ENCODE measurements at places on chromosomes 11 and 22.

DNA sequence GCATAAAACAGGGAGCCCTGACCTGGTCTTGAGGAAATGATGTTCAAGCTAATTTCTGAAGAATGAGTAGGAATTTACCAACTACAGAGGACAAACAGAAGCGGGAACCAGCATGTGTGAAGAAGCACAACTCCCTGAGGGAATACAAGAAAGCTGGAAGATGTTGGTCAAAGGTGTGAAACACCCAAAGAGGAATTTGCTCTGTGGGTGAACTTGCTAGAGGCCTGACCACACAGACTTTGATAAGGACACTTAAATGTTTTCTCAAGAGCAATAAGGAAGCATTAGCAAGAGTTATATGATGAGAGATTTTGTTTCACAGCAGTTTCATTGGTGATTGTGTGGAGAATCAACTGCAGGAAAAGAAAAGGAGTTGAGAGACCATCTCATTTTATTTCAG, 17.6 kb downstream of the SLC5A12 start:
- DNase-seq: peak; percentile 1

DNA sequence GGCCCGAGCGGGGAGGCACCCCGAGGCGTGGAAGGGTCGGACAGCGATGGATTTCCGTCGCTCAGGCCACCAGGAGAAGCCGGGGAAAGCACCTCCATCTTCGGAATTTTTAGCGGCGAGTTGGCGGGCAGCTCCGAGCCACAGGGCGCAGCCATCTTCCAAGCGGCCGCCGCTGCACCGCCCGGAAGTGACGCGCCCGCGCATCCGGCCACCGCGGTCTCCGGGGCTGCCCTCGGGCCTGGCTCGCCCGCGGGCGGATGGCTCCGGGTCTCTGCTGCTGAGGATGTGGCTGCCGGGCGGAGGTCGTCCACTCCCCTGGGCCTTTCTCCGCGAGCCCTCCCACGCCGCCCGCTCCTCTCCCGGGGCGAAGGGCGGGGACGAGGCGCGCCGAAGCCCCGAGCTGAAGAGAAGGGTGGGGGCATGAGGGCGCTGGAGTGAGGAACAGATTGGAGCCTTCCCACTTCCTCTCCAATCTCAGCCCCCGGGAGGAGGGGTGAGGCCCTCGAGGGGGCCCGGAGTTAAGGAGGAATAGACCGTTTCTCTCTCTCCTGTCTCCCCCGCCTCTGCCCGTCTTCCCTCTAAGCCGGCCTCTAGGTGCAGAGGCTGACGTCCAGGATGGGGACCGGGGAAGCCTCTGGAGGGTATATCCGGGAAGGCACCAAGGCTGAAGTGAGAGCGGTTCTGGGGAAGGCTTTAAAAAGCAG, at the start of gene MSANTD2:
TSS of gene MSANTD2 (minus strand) at position 181 of the 704 bp plus-strand sequence. CDS start at position 155, 26 bp downstream.
- peak; percentile 18 for DNase-seq

GRCh38 chr11:33454264-33454663, 197.1 kb downstream of the HIPK3 start:
- DNase-seq: no peak

GRCh38 chr22:32733196-32733768, 68.2 kb upstream of the TIMP3 start:
- no peak for DNase-seq

DNA sequence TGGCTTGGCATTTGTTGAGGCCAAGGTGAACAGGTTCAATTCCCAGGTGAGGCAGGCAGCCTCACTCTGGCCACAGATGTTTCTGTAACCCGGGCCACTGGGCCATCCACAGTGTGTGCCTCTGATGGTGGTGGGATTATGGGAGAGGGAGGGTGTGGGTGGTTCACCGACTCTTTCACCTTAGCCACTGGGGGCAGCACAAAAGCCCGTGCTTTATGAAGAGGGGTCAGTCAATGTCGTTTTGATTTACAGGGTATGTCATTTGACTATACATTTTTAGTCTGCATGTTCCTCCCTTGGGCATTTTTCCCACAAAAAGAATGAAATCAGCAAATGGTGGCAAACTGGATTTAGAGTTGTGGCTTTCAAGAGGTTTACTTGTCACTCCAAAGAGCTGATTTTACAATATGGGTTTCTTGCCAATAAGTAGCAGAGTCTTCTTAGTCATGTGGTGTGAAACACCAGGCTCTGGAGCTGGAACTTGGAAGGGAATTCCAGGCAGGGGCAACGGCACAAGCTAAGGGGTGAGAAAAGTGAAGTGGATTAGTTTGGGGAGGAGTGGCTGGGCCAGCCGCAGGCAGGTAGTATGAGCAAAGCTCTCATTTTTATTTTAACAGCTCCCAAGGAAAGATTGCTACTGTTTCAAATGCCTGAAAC, 217.8 kb upstream of the ZBED5 start:
- no peak for DNase-seq

DNA sequence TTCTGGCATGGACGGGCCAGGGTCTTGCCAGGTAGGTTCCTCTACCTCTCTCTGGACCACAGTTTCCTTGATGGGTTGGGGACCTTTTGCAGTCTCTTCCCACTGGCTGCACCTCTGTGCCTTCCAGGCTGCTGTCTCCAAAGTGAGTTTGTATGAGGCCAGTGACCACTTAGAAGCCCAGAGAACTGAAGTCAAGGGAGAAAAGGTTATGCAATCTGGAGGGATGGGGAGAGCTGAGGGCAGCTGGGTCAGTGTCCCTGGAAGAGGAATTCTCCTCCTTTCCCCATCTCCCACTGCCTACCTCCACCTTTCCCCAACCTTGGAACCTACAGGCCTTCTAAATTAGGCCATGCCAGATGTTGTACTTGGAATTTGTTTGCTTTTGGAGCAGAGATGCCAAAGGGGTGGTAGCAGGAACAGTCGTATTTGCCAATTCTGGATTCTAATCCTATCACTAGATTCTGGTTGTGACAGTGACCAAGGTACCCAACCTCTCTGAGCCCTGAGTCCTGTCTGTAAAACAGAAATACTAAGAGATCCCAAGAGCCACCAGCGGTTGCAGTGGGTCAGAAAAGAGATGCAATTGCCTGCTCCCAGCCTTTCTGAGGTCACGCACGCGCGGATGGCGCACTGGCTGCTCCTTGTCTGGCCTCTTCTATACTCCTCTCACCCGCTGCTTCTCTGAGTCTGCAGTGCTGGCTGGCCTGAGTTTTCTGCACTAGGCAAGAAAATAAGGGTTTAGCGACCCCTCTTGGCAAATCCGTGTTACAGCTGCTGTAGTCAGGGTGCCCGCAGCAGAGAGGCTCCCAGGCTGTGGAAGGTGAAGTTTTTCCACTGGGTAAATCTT, 10.7 kb upstream of the ACCSL start:
- peak; percentile 34 for DNase-seq

DNA sequence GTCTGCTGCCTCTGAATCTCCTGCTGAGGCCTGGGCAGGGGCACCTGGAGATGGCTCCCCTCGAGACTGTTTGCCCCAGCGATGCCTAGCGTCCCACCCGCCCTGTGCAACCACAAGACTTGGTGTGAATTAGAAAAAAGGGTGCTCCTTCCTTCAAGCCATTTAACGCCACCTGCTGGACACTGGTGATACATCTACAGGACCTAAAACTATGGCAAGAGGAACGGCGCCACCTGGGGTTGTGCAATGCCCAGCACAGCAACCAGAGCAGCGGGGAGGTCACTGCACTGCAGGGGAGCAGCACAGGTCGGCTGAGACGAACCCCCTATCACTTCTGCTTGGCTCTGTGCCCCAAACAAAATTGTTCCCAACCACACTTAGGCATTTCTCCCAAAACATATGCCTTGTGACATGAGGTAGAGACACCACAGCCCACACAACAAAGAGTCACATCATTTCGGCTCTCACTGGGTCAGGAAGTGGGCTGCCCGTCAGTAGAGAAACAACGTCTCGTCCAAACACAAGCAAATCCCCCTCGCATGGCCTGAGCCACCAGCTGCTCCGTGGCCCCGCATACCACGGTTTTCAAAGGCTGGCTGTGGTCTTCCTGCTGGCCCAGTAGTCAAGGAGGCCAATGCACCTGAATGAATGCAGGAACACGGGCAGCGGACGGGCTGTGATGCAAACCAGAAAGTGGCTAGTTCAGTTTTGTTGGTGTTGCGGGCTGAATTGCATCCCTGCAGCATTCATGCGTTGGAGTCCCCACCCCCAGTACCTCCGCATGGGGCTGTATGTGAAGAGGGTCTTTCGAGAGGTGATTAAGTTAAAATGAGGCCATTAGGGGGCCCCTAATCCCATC, 171.9 kb downstream of the SHANK2 start:
- peak; percentile 45 for DNase-seq

DNA sequence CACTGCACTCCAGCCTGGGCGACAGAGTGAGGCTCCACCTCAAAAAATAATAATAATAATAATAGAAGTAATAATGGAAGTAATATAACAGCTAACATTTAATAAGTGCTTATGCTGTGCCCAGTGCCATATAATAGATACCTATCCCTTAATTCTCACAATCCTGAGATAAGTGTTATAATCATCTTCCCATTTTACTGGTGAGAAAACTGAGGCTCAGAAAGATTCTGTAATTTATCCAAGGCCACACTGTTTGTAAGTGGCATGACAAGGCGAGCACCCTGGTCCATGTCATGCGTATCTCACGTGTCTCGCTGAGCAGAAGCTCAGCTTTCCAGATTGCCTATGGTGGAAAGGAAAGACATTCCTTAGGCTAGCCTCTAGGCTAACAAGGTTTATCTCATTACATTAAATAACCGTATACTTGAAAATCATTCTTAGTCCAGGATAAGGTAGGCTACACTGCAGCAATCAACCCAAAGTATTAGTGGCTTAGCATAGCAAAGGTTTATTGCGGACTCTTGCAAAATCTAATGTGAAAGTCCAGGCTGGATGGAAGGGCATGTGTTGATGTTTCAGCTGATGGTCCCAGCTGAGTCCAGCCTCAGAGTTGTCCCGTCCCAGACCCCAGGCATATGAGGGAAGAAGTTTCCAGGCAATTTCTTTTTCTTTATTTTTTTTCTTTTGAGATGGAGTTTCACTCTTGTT, 15.0 kb upstream of the LDLRAD3 start:
- DNase-seq: no peak

DNA sequence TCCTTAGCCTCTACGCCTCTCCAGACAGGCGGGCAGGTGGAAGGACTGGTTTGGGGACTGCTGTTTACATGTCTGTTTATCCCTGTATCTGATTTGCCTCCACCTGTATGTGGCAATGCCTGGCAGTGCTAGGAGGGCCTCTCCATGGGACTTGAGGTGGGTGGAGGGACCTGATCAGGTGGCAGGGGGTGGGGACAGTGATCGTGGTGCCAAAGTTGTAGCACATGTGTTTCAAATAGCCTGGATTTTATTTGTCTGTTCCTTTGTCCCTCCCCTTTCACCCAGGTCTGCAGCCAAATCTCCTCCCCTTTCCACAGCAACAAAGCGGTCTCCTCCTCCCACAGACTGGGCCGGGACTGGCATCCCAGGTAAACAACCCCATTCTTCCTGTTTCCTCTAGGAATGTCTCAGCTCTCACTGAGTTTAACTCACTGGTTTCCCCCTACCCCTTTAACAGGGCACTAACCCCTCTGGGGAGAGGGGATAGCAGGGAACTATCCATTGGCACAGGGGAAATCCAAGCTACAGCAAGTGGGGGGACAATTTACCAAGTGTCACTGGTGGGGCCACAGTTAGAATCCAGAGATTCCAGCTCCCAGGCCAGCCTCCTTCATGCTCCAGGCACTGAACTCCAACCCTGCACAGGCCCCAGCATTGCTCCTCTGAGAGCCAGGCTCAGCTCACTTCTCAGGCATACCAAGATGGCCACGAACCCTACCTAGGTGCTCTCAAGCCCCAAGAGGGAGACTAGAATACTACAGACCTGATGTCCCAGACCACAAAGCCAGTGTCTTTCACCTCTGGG, 22.9 kb upstream of the TLCD5 start:
- DNase-seq: no peak

- no peak for DNase-seq
Observed at GRCh38 chr22:23431337-23432072, 148.6 kb downstream of the IGLL1 start.

GRCh38 chr22:22181341-22181850, 63.2 kb upstream of the VPREB1 start:
- peak; percentile 79 for DNase-seq

GRCh38 chr11:103494491-103494890, 385.3 kb downstream of the DYNC2H1 start:
- no peak for DNase-seq
